ENCODE measurements at places on chromosomes 13 and 19.

DNA sequence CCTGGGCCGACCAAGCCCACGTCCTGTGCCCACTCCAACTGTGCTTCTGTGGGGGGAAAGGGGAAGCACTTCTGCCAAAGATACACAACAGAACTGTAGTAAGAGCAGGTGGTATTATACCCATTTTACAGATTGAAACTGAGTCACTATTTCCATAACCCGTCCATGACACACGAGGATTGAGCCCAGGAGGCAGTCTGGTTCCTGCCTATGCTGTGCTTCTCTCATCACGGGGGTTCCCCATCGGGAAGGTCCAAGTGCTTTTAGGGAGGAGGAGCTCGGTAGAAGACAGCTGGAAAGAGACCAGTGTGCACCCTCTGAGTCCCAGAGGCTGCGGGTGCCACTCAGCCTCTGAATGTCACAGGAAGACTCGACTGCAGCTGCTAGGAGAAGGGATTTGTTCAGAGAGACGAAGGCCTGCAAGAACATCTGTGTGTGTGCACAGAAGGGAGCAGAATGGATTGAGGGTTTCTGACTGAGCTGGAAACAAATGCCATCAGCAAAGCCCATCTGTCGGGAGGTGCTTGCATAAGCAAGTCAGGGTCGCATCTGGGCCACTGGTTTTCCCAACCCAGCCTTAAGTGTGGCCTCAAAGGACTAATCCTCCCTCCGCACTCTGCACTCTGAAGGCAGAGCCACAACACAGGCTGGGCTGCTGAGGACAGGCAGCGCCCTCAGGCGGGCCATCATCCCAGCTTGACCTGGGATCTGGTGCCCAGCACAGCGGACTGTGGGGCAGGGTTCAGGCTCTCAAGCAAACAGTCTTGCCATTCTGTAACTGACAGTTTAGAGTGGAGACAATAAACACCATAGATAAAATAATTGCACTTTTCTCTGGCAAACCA, 150.0 kb downstream of the DPF1 start:
- DNase-seq, result no peak

DNA sequence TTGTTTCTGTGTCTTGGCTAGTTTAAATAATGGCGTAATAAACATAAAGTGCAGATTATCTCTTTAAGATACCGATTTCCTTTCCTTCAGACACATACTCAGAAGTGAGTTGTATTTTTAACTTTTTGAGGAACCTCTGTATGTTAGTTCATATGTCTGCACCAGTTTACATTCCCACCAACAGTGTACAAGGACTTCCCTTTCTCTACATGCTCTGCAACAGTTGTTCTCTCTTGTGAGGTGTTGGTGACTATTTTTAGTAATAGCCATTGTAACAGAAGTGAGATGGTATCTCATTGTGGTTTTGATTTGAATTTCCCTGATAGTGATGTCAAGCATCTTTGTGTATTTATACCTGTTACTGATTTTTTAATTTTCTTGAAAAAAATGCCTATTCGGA, 418.6 kb downstream of the UQCRFS1 start:
- DNase-seq, result no peak

GRCh38 chr13:40671956-40672764, 5.7 kb upstream of the FOXO1 start:
- DNase-seq, result no peak

GRCh38 chr13:79637133-79637763, 156.3 kb downstream of the NDFIP2 start:
- no peak for DNase-seq

- DNase-seq, result no peak
These were observed 319 bp downstream of the FRY start for GRCh38 chr13:32031815-32032370.

All from cerebellar nuclear complex (tissue), 1 donor.